ENCODE measurements at places on chromosomes 12 and 14. TPM values are rescaled to one million over a fixed set of nuclear protein-coding genes. Genes with fewer than 3 reads are reported as not detected.
A peak's percentile ranks its signal among the peaks of the same experiment; 100 is the strongest.

ADAM21 gene
- 0.07 TPM for total RNA-seq

DNA sequence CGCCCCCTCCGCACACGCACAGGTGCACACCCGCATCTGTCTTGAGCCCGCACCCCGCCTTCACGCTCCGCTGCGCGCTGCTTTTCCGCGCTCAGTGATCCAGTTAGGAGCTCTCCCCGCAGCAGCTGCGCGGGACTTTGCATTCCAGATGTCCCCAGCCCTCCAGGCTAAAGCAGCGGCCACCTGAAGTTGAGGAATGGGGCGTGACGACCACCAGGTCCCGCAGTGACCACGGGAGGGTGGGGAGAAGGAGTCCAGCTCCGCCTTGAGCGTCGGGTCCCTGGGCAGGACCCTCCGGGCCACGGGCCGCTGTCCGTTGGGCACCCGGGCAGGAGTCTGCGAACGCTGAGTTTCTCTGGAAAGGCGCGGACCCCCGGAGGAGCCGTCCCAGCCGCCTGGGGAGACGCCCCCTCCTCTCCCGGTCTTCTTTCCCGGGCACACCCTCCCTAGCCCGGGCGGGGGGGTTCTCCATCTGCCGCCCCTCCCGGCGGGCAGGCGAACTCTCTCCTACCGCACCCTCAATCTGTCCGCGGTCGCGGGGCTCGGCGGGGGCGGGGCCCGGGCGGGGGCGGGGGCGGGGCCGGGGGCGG is 334 bp upstream of the TMEM132C start:
- DNase-seq: no peak

APOF gene
- not detected for total RNA-seq

DNA sequence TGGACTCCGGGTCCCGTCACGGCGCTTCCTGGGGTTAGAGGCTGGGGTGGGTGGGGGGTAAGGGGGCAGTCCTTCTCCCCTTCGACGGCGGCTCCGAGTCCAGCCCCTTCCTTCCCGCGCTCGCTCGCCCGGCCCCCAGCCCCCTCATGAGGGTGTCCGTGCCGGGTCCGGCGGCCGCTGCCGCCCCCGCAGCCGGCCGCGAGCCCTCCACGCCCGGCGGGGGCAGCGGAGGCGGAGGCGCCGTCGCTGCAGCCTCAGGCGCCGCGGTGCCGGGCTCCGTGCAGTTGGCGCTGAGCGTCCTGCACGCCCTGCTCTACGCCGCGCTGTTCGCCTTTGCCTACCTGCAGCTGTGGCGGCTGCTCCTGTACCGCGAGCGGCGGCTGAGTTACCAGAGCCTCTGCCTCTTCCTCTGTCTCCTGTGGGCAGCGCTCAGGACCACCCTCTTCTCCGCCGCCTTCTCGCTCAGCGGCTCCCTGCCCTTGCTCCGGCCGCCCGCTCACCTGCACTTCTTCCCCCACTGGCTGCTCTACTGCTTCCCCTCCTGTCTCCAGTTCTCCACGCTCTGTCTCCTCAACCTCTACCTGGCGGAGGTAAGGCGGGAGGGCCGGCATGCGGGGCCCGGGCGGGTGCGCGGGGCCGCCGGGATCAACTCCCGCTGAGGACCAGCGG is 500 bp downstream of the GPR137C start:
- peak; percentile 26 for DNase-seq

- DNase-seq: no peak
Observed at GRCh38 chr12:68786929-68787328, 21.0 kb upstream of the MDM2 start.

CD4 gene
- 1.0 TPM for total RNA-seq

GRCh38 chr12:19760611-19761010 is 321.3 kb downstream of the AEBP2 start:
- DNase-seq: no peak

Data from uterus (tissue), 4 donors.